ENCODE measurements at places on chromosomes 4 and X.

DNA sequence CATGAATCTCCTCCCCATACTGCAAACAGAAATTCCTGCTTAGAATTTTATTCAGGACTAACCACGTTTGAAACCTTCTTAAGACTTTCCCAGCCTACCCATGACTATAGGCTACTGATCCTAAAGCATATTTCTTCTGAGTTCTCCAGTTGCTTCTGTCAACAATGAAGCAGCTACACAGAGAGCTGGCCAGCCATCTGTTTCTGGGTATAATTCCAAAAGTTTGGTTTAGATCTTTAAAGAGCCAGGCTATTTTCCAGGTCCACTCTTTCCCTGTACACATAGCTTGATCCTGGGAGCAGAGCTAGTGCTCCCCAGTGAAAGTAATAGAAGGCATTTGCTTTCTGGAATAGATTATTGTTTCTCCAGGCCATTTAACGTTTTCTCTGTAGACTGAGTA is 4.0 kb upstream of the ITM2A start:
- no peak for DNase-seq

GRCh38 chrX:107625739-107626138 is 2.6 kb upstream of the PRPS1 start:
- DNase-seq, result no peak

GRCh38 chr4:146049802-146050201 is 111.2 kb upstream of the ZNF827 start:
- no peak for DNase-seq

DNA sequence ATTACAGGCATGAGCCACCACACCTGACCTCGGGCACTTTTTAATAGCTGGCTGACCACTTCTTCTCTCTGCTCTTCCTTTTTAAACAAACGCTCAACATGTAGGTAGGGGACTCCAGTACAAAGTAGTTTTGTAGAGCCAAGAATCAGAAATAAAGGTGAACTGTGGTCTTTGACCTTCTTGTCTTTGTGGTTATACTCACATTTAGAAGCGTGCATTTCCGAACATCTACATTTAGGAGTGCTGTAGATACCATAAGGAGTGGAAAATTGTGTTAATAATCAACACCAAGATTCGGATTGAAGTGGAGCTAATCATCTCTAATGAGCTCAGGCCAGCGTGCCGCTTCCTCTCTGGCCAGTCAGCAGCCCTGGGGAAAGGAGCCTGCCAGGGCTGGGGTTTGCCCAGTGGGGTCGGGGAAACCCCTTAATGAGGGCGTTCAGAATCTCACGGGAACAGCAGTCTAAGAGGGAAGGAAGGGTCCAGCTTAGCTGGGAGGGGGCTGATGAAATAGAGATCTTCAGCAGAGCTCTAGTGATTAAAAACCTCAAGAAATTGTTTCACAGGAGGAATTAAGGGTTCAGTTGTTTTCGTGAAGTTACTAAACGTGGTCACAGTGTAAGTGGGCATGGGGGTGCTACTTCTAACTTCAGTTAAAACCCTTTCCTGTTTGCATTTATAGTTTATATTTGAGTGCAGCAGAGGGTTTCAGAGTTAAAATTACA is 81.2 kb downstream of the GAB1 start:
- no peak for DNase-seq

- DNase-seq, result no peak
Measured at GRCh38 chrX:105495376-105495775, 274.9 kb upstream of the TEX13A start.

DNA sequence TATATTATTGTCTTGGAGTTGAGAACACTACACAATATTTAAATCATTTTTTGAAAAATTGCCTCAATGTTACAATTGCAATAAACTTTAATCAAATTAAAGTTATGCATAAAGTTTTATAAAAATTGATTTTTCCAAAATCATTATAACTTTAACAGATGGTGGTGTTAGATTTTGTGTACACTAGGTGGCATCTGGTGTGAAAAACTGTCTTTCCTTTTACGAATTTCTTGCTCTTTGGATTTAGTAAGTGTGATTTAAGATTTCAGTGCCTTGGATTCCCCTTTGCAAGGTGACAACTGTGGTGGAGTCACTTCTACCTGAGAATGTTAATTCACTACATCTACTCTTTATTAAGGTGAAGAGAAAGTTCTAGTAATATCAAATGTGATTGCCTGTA is 91.6 kb downstream of the AREG start:
- DNase-seq, result no peak

- no peak for DNase-seq
Measured at GRCh38 chr4:182752158-182752910, 164.9 kb downstream of the DCTD start.

- DNase-seq, result no peak
Measured at GRCh38 chrX:66731398-66731797, 92.5 kb upstream of the EDA2R start.

DNA sequence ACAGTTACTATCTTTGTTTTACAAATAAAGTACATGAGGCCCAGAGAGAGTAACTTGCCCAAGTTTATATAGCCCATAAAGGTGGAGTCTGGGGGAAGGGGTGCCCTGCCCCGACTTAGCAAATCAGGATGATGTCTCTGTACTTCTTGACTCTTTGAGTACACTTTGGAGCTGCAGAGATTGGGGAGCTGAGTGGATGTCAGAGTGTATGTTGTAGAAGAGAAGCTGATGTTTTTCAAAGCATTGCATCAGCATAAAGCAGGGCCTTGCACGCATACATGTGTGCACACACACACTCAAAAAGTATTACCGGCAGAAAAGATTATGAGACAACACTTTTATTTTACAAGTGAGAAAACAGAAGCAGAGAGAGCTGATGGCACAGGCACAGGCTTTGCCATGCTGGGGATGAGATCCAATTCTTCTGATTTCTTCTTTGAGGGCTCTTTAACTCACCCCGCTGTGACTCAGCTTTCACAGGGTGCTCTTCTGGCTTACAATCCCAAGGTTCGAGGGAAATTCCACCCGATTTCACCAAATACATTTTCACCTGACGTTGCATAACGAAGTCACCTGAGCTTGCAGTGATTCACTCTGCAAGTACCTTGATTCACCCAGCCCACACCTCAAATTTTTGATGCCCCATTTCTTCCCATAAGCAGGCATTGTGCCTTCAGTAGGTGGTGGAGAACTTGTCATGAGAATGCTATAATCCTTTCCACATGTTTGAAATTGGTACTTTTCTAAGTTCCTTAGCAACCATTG is 292.8 kb upstream of the BOD1L1 start:
- no peak for DNase-seq

DNA sequence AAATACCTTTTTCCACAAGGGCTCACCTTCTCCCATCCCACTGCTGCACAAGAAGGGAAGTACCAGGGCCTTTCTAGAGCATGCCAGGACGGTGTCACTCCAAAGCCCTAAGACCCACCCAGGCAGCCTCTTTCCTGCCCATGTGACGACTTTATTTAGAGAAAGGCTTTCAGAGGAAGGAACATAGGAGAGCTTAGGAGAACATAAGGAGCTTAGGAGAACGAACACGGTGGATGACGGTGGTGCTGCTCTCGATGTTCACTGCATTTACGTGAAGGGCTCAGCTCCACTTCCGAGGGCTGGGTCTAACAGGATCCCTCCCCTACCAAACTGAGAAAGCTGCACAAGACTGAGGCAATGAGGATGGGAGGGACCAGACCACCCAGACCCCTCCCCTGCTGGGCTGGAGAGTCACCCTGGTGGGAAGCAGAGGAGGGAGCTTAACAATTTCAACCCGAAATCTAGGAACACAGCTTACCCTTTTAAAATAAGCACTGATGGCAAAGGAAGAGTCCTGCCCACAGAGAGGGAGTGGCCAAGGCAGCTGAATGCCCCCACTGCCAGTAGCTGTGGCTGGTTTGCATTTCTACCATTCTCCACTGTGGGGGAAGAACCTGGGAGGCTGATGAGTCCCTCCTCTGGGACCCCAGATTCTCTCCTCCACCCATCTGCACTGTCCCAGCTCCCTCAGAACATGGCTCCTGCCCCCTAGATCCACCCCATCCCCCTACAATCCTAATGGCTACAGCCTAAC is 29.8 kb downstream of the ZFYVE28 start:
- no peak for DNase-seq

GRCh38 chr4:100314057-100314456 is 123.8 kb upstream of the DDIT4L start:
- DNase-seq, result no peak

- no peak for DNase-seq
Measured at GRCh38 chr4:55343887-55344286, 2.2 kb upstream of the SRD5A3 start.

- no peak for DNase-seq
Measured at GRCh38 chrX:30943984-30944383, 54.9 kb upstream of the TAB3 start.

DNA sequence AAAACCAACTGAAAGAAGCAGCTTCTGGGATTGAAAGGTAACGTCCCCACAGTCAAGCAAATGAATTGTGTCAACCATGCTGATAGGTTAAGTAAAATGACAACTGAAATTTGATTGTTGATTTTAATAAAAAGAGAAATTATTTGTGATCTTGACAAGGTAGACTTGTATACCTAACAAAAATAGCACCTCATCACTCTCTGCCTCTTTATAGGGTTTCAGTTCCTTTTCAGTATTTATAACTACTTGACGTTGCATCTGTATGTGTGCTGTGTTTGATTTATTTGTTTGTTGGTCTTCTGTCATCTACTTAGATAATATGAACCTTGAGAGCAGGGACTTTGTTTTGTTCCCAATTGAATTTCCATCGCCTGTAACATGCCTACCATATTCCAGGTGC is 7.9 kb upstream of the PPP3CA start:
- DNase-seq, result no peak

DNA sequence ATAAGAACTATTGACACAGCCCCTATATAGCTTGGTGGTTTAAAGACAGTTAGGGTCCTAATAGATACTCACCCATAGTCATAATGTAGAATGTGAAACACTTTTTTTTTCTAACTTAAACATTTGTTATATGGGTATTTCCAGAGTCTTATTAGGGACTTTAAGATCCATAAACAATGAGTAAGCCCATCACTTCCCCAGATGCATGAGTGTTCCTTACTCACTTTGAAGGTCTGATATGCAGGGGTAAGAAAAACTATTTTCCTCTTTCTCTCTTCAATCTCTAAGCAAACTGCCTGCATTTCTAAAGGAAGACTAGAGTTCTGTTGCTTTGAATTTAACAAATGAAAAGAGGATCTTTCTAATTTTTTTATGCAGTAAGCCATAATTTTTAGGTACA is 443.6 kb upstream of the PITX2 start:
- DNase-seq, result no peak

DNA sequence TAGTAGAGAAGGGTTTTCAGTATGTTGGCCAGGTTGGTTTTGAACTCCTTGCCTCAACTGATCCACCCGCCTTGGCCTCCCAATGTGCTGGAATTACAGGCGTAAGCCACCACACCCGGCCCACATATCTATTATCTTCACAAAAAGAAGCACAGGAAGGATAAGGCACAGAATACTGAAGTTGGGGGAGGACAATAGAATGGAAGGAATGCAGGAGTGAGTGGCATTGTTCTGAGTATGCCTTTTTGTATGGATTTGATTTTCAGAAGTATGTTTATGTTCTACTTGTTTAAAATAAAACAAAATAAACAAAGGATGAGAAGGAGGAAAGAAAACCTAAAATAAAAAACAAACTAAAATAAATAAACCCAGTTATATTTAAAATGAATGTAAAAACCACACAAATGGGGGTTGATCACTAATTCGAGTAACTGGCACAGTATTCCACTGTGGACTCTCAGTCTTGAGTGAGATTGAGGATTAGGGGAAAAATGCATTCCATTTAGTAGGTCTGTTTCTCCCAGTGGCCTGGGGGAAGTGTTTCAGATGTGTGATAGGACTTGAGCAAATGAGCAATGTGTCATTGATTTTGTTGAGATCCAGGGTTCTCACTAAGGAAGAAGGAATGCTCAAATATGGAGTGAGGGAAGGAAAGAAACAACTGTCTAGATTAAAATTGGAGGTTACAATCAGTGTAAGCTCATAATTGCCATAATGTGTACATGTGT is 109.0 kb upstream of the C1QTNF7 start:
- no peak for DNase-seq

DNA sequence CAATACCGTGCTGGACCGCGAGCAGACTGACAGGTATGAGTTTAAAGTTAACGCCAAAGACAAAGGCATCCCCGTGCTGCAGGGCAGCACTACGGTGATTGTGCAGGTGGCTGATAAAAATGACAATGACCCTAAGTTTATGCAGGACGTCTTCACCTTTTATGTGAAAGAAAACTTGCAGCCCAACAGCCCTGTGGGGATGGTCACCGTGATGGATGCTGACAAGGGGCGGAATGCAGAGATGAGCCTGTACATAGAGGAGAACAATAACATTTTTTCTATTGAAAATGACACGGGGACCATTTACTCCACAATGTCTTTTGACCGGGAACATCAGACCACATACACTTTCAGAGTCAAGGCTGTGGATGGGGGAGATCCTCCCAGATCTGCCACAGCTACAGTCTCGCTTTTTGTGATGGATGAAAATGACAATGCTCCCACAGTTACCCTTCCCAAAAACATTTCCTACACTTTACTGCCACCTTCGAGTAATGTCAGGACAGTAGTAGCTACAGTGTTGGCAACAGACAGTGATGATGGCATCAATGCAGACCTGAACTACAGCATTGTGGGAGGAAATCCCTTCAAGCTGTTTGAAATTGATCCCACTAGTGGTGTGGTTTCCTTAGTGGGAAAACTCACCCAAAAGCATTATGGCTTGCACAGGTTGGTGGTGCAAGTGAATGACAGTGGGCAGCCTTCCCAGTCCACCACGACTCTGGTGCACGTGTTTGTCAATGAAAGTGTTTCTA is 3.2 kb downstream of the PCDH7 start:
- DNase-seq, result no peak

DNA sequence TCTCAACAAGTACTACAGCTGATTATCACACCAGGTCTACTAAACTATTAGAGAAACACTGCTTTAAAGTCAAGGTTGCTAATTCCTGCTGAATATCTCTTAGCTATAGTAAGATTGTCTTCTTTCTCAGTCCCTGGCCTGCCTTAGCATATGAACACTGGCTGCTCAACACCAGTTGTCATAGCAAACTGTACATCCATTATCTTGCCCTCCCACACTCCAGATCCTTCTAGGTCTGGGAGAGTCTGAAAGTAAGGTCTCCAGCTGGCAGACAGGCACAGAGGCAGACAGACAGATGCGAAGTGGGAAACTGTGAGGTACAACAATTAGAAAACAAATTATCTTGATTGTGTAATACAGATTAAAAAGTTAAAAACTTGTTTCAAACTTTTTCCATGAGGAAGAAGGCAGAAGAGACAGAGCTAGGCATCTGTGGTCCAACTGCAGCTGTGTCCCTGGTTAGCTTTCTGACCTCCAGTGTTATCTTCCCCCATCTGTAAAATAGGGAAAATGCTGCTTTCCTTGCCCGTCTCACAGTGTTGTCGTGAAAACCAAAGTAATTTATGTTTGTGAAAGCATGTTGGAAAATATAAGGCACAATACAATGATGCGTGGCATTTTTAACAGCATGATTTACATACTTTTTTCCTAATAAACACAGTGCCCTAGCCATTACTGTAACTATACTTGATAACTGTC is 133.8 kb downstream of the KLHL13 start:
- no peak for DNase-seq
